ENCODE measurements at places on chromosomes 1 and 21.

DNA sequence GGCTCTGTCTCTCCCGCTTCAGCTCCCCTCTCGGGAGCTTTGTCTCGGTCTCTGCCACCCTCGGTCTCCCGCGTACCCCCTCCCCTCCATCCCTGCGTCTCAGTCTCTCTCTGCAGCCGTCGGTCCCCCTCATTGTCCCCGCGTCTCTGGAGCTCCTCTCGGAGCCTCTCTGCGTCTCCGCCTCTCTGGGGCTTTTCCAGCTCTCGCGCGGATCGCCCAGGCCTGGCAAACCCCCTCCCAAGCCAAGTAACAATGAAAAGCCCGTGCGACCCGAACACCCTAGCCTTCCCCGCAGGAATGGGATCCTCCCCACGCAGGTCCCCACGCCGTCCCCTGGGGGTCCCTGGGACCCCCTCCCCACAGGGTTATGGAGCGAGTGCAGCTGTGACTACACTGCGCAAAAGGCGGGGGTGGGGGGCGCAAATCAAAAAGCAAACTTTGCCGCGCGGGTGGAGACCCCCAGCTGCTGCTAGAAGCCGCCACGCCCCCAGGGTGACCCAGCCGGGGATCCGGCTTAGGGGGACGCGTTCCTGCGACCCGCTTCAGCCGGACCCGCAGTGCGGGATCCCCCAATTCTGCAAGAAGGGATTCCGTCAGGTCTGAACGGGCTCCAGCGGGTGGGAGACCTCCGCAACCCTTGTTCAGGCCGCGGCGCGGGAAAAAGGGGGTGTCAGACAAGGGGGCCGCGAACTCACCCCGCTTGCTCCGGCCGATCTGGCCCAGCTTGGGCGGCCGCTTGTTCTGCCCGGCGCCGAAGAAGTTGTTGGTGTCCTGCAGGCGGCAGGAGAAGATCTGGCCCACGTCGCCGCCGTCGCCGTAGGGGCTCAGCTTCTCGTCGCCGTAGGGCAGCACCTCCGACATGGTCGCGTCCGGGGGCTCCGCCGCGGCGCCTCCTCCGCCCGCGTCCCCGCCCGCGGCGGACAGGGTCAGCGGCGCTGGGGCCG lies 1.2 kb downstream of the CAMK2N1 start:
- no peak for DNase-seq

DNA sequence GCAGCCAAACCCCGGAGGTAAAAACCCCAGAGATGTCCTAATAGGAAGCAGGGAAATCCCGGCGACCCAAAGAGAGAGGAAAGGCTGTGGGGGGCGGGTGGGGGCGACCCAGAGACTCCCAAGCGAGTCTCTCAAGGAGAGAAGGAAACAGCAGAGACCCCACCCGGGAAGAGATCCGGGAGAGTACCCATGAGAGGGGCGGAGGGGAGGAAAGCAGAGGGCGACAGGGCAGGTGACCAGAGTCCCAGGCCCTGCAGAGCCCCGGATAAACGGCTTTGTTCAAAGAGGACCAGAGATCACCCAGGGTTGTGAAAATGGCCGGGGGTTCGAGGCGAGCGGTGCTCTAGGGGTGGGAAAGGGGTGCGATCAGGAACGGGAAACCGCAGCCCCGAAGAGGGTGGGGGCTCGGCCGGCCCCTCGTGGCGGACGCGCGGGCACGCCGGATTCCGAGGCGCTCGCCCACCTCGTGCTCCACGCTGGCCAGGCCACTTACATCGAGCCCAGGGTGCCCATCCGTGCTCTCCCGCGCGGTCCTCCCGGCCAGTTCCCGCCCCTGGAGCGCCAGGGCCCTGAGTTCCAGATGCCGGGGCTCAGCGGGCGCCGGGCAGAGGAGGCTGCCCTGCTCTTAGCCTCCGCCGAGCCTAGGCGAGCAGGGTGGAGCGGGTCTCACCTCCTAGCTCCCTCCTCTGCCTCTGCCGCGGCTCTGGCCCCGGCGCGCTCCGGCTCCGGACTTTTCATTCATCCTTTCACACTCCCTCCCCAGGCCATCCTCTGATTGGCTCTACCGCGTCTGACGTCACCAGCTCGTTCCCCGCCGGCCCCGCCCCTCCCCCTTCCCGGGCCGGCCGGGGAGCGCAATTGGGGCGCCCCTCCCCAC lies 52.3 kb downstream of the RHBG start:
- peak; percentile 89 for DNase-seq

GRCh38 chr1:39214998-39215873 lies 10.7 kb downstream of the MACF1 start:
- no peak for DNase-seq

- peak; percentile 55 for DNase-seq
Measured at GRCh38 chr1:209755926-209756614, at the start of gene TRAF3IP3. TRAF3IP3 (plus strand) TSS chr1:209756053; CDS start chr1:209760040, 3,987 bp downstream.

DNA sequence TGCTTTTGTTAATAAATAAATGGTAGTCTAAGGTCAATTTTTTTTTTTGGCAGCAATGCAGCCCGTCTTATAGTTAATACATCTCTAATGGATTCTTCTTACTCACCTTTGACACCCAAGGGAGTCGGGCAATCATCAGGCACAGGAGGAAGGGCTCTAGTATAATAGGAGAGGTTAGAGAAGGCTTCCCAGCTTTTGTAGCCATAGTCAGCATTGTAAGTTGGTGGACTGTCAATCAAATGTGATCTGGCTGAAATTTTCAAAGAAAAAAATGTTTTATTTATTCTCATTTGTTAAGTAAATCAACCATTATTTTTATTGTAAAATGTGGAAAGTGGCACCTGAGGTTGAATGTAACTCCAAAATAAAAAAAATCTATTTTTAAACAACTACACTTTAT lies 2.1 kb downstream of the PTGS2 start:
- no peak for DNase-seq

DNA sequence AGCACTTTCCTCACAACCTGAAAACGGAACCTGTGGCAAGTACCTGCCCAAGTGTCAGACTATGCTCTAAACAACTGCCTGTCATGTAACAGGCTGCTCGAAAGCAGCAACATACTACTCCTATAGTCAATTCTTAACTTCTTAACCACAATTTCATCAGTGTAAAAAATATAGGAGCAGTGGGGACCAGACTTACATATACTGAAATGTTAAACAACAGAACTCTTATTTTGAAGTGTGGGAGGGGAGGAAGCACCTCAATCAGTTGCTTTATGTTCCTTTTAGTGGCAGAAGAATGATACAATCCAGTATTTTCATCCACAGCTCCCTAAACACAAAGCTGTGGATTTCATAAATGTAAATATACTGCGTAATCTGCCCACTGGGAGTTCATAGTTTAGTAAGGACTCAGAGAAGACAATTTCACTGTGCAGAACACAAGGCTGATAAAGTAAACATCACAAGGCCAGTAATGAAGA lies 44.2 kb downstream of the WLS start:
- no peak for DNase-seq

DNA sequence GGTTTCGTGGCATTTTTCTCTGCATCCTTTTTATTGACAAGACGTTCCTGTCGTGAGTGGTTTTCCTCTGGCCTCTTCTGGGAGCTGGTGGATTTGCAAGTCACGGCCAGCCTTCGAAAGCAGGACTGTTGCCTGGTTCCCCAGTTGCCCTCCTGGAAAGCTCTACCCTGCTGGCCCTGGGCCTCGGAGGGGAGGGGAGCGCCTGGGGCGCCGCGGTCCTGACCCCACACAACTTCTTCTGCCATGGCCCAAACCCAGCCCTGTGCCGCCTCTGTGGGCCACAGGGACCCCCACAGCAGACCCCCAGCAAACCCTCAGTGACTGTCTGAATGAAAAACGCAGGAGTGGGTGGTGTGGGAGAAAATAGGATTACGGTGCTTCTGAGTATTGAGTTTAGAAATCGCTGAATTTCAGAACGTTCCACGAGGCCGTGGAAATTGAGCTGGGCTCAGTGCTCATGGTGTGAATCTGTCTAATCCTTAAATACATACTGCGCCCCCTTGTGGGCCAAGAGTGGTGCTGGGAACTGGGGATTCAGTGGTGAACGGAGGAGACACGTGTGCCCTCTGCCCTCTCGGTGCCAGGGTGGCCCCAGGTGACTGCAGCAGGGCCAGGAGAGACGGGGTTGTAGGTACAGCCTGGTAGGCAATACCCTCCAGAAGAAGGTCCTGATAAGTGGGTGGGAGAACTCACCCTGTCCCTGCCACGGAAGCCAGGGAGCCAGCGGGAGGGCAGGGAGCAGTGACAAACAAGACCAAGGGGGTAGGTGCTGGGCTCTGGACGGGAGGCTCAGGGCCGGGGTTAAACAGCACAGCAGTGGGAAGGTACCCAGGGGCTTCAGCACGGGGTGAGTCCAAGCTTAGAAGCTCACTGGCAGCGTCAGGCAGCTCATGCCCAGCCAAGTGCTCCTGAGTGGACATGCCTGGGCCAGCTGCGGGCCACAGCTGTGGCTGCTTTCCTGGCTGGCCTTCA lies 101.2 kb upstream of the COL6A1 start:
- DNase-seq = peak; percentile 43

DNA sequence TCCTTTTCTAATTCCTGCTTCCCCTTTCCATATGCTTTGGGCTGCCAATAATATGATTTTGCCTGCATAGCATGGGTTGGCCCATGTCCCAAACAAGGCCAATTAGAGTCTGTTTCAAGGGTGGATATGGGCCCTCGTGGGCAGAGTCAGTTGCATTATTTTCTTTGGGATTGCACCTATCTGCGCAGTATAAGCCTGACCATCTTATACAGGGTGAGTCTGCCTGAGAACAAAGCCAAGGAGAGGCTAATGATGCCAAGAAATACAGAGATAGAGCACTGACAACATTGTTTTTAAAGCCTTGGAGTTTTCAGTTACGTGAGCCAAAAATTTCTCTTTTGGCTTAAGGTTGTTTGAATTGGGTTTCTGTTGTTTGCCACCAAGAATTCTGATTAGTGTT lies 18.6 kb downstream of the OVAAL start:
- no peak for DNase-seq

DNA sequence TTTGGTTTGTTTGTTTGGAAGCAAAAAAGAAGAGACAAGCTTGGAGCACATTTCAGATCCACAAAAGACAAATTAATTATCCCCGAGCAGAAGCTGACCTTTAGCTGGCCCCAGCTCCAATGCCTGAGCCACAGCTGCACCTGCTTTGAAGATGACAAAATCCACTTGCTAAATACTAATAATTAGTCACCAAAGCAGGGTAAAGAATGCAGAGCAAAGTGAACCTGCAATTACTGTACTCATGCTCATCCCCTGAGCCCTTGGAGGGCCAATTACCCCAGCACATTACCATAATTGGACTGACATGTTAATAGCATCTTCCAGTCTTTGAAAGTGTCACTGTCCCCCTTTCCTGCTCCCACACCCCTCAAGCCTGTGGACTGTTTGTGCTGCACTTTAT lies 38.2 kb upstream of the KCND3 start:
- no peak for DNase-seq

DNA sequence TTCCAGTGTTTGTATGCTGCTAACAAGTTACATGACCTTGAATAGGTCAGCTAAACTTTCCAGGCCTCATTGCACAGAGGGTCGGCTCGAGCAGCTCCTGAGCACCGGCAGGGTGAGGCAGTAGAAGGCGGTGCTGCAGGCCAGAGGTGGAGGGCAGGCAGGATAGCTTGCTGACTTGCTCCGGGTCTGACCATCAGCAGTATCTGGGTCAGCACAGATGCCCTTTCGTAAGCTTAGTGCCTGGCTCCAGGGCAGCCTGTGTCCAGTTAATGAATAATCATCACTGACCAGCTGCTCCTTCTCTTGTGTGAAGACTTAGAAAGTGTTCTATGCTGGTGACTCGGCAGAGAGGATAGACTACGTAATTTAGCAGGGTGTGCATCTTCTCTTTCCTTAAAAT lies 6.9 kb downstream of the MAPKAPK2 start:
- DNase-seq = no peak

DNA sequence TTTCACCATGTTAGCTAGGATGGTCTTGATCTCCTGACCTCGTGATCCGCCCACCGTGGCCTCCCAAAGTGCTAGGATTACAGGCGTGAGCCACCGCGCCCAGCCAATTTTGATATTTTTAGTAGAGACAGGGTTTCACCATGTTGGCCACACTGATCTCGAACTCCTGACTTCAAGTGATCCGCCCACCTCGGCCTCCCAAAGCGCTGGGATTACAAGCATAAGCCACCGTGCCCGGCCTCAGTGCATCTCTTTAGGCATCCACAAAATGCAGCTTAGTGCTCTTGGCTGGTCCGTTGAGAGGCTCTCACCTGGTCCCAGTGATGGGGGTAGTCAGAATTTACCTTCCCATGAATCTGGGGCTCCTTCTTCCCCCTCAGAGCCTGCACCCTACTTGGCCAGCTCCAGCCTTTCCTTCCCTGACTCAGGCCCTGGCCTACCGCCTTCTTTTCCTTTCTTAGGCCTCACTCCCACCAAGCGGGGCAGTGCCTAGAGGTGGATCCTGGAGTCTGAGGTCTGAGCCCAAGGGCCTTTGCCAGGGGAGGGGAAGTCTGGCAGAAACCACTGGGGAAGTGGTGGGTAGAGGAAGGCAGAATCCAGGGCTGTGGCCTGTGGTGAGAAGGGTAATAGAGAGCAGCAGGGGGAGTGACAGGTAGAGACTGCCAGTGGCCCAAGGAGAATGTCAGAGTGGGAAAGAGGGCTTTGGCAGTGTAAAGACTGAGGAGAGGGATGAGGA lies 3.7 kb downstream of the LENEP start:
- no peak for DNase-seq

- DNase-seq = no peak
Measured at GRCh38 chr1:155134322-155134721, 1.3 kb upstream of the SLC50A1 start.

DNA sequence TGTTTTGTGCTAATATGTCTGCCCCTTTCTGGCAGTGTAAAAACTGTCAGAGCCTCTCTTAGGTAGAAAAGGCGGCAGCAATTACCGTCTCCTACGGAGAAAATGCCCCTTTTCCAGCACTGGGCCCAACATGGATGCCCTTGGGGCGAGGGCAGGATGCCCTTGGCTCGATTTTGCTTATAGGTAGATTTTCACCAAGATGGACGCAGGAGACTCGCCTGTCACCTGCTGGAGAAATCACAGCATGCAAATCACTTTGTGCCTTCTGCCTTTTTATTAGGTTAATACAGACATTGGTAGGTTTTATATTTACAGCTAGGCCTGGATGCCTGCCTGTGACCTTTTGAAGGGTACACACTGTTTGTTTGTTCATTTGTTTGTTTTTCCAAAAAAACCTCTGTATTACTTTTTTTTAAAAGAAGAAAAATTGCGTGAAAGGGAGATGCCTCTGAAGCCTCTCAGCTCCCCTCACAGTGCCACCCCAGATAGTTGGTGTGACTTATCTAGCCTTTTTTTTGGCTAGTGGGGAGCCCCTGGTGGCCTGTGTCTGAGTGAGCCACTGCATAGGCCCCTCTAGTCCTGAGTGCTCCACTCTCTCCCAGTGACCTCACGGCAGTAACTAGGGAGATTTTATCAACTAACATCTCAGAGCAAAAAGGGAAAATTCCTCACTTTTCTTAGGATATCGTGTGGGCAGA lies 2.5 kb downstream of the ATP1B1 start:
- no peak for DNase-seq

GRCh38 chr1:170789063-170789462 lies 125.1 kb downstream of the PRRX1 start:
- no peak for DNase-seq

DNA sequence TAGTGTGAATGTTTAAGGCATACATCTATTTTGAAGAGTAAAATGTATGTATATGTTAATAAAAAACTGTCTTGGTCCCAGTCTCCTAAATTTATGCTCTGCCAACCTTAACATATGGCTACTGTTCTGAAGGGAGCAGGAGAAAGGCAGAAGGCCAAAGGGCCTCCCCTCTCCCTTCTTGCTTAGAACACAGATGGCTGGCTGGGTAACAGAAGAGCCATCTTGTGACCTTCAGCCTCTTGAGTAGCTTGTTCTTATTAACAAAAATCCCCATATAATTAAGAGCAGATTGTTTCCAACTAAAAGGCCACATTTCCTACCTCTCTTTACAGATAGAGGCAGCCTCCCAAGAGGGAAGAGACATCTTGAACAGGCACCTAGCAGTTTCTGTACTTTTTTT lies 36.1 kb downstream of the EPB41 start:
- DNase-seq = no peak

GRCh38 chr1:185334182-185334581 lies 17.1 kb upstream of the IVNS1ABP start:
- no peak for DNase-seq

Data from GM18507 (cell line).